ENCODE measurements at places on chromosomes 5 and 9.

- DNase-seq = no peak
Measured at GRCh38 chr5:133015466-133015865, 10.9 kb downstream of the ZCCHC10 start.

GRCh38 chr5:55708732-55709131 lies 3.4 kb downstream of the SLC38A9 start:
- peak; percentile 12 for DNase-seq

- peak; percentile 13 for DNase-seq
Measured at GRCh38 chr5:149257131-149257530, 14.5 kb upstream of the AFAP1L1 start.

DNA sequence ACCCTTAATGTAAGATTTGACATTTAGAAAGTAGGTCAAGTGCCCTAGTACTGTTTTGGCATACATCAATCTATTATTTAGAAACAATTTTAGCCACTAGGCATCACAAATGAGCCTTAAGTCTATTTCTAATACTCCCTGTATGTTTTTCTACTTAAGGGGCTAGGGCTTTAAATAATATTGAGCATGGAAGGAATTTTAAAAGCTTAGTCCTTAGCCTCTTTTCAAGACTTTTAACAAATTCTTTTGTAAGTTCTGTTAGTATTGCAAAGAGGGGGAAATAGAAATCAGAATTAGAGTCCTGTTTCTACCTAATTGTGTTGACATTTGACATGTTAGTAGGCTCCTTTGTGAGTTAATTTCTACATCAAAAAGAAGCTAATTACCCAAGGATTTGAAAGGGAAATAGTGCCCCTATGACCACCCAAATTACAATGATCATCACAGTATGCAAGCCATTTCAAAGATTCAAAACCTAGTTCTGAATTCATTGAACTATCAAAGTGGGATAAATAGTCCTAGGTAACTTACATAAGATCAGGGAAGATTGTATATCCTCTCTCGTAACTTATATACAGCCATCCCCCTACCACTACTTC lies 647.8 kb upstream of the ACO1 start:
- DNase-seq = no peak

GRCh38 chr9:99005651-99006050 lies 61.9 kb downstream of the COL15A1 start:
- DNase-seq = no peak

DNA sequence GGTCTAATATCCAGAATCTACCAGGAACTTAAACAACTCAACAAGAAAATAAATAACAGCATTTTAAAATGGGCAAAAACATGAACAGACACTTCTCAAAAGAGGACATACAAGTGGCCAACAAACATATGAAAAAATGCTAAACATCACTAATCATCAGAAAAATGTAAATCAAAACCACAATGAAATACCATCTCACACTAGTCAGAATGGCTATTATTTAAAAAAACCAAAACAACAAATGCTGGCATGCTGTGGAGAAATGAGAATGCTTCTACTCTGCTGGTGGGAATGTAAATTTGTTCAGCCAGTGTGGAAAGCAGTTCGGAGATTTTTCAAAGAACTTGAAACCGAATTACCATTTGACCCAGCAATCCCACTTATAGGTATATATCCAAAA lies 63.1 kb downstream of the ADAMTS6 start:
- peak; percentile 53 for DNase-seq

DNA sequence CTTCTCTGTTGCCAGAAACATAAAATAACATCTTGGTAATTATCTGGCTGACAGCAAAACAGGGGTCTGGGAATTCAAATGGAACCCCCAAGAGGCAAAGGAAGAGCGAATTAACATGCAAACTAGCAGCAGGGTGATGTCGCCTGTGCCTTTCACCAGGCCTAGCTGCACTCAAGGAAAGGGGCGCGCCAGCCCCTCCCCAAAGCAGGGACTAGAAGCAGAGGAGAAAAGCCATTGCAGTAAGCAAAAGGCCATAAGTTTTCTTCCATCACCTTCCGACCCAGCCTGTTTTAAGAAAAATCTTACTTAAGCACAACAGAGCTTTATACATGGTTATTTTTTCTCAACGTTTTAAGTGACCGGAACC lies 539 bp downstream of the POC5 start:
- DNase-seq = no peak

- no peak for DNase-seq
Measured at GRCh38 chr5:112637343-112637742, 100.3 kb upstream of the APC start.

DNA sequence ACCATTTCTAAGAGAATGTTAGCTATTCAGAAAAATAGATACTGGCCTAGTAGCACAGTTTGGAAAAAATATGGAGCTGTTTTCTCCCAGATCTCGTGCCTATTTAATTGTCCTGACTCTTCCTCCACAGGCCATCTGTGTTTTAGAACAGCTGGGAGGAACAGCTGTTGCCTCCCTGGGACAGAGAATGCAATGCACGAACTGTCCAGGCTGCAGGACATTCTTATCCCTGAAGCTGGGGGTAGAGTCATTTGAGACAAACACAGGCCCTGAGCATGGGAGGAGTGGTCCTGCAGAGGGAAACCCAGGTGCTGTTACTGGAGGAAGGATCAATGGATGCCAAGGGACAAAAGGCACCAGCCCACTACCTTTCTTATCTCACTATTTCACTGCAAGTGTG lies 20.9 kb upstream of the SPARC start:
- no peak for DNase-seq

DNA sequence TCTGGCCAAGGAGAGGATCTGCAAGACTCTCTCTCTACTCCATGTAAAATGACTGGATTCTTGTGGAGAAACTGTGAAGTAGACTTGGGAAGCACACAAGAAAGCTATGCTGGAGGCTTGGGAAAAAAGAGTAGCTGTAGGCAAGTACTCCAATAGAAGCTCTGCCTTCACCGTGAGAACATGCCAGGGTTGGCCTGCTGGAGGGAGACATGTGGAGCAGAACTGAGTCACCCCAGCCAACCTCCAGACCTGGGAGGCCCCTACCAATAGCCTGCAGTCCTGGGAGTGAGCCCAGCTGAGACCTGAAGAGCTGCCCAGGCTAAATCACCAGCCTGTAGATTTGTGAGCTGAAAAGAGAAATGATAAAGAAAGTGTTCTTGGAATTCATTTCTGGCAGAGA lies 66.6 kb downstream of the DEPDC1B start:
- peak; percentile 77 for DNase-seq

DNA sequence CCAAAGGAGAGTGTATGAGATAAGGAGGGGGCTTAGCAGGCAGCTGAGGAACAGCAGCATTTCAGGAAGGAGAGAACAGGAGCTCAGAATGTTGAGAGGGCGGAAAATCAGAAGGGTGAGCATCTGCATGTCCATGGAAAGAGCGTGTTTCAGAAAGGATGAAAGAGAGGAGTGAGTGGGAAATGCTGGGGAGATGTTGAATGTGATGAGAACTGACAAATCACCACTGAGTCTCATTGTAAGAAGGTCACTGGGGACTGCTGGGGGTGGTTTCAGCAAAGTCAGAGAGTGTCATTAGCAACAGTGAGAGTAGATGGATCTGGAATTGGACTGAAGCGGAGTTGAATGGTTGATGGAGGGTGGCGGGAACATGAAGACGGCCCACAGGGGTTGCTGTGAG lies 65.8 kb downstream of the ANKRD33B start:
- no peak for DNase-seq

DNA sequence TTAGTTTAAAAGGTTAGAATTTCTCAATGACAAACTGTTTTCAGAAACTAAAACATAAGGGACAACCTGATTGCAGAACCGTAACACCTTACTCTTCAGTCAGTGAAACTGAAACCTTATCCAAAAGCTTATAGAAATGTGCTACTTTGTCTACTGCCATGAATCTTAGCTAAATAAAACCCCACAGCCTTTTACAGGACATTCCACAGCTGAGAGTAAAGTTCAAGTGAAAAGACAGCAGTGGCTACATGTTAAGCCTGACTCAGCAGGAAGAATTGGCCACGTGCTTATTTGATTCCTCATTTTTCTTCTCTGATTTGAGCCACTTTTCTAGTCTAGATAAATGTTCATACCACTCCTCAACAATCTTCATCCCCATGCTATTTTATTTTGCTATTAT lies 278.7 kb upstream of the ISL1 start:
- no peak for DNase-seq

GRCh38 chr5:57692582-57693487 lies 210.2 kb upstream of the ACTBL2 start:
- DNase-seq = peak; percentile 95

- DNase-seq = no peak
Measured at GRCh38 chr5:172815631-172816030, 18.4 kb upstream of the ERGIC1 start.

DNA sequence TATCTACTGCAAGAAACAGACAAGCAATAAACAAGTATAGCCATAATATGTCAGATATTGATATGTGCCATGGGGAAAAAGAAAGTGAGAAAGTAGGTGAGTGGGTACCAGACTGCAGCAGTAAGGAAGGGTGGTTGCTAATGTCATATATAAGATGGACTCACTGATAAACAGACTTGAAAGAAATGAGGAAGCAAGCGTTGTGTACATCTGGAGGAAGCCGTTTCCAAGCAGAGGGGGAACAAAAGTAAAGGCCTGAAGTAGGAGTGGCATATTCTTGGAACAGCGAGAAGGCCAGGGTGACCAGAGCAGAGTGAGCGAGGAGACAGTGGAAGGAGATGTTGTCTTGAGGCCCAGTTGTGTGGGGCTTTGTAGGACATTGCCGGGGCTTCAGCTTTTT lies 142.2 kb upstream of the MAP3K1 start:
- DNase-seq = no peak

- DNase-seq = no peak
Measured at GRCh38 chr5:127585661-127586060, 63.2 kb upstream of the CTXN3 start.

DNA sequence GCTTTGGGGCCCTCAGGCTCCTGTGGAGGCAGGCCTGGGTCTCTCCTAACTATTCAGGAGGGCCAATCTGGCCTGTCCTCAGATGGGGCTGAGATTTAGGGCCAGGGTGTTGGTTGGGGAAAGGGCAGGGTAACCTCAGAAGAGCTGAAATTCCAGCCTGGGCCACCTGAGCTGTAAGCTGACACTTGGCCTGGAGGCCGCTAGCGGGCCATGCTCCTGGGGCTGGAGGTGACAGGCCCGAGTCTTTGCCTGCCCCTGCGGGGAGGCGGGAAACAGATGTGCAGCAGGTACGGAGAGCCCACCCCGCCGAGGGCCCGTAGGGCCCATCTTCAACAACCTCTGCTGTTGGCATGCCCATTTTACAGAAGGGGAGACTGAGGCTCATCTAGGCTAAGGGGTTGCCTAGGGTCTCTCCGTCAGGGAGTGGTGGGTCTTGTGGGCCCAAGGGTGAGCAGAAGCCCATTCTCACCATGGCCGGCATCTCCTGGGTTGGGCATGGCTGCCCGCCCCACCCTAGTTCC lies 69.5 kb downstream of the RXRA start:
- DNase-seq = no peak

- DNase-seq = no peak
Measured at GRCh38 chr5:178462816-178463215, 127.4 kb downstream of the COL23A1 start.

- DNase-seq = no peak
Measured at GRCh38 chr9:25994605-25995004, 316.4 kb upstream of the TUSC1 start.

DNA sequence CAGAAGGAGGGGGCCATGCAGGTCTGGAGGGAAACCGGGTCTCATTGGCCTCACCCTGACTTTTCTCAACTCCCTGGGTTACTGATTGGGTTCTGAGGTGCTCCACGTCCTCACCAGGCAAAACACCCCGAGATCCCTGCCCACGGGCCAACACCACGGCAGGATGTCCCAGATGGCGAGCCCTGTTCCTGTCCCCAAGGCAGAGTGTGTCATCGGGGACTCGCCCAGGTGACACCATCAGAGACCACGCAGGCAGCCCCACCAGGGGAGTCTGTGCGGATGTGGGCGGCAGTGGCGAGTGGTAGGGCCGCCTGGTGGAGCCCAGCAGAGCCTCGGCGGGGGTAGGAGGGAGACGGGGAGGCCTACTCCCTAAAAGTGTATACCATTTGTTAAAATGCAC lies 59.0 kb upstream of the UBAC1 start:
- no peak for DNase-seq

DNA sequence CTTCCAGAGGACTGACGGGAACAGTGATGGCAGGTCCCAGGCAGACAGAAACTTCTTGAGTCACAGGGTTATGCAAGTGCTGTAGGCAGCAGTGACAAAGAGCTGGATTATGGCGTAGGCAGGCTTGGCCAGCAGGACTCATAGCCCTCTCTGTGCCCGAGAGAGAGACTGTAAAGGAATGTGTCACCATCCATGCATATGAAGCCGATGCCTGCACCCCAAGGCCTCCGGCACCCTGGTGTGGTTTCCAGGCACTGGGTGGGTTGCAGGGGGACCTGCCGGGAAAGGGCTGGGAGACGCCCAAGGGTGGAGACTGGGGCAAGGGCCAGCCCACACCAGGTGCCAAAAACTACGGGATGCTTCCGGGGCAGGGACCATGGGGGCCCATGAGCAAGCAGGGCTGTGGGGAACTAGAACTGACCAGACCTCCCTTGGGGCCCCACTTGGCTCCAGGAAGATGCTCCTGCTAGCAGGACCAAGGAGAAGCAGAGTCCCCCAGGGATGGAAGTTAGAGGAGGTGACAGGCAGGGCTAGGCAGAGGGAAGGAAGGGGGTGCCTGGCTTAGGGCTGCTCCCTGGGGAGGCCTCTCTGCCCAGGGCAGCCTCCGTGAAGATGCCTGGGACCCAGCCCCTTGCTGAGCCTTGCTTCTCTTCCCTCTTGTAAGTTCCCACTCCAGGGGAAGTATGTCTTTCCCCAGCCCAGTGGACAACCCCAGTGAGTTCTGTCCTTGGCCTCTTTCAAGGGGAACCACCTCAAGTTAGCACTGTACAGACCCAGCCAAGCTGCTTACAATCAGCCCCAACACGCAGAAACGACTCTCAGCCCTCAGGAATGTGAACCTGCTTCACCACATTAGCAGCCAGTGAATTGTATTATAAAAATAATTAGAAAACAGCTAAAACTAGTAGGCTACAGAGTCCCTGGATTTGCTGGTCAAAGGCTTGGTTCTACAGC lies 10.5 kb upstream of the IPPK start:
- no peak for DNase-seq

GRCh38 chr9:104970271-104970987 lies 42.5 kb upstream of the ABCA1 start:
- DNase-seq = peak; percentile 48

DNA sequence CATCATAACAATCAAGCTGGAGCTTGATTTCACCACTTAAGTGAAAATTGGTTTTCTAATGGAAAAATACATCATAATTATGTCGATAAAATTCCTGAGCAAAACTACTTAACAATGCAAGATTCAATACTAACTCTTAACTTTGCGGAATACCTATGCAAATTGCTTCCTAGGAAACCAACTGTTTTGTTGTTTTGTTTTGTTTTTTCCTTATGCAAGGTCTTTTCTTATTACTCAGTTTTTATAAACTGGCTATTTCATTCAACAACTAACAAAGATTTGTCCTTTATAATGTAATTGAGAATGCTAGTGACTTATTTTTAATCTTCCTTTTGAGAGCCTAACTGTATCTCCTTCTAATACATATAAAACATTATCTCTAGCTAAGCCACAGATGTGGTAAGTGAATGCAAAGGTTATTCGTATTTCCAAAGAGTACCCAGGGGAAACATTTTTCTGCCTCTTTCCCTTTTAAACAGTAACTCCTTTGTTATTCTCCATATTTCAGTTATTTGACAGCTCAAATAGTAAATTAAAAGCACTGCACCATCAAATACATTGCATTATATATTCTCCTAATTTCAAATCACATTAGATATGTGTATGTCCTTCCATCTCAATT lies 609.4 kb downstream of the SLCO4C1 start:
- DNase-seq = no peak

GRCh38 chr5:36242534-36243485 lies 1.1 kb upstream of the NADK2 start:
- DNase-seq = no peak

GRCh38 chr5:75611311-75612225 lies at the start of gene ANKDD1B:
TSS of gene ANKDD1B (plus strand) at chr5:75611453. CDS start at chr5:75611635, 182 bp downstream.
- DNase-seq = peak; percentile 52

Data from EL (cell line).